K562 (cell line): ENCODE measurements at places on chromosomes 7 and 10. TPM values are rescaled to one million over a fixed set of nuclear protein-coding genes. Genes with fewer than 3 reads are reported as not detected.
A peak's percentile ranks its signal among the peaks of the same experiment; 100 is the strongest.

The SH3PXD2A gene
- 8.5 and 9.3 TPM in 2 replicates for total RNA-seq

The ITGA8 gene
- total RNA-seq, result 0.20 TPM in 1 of 2 replicates, not detected in the other

DNA sequence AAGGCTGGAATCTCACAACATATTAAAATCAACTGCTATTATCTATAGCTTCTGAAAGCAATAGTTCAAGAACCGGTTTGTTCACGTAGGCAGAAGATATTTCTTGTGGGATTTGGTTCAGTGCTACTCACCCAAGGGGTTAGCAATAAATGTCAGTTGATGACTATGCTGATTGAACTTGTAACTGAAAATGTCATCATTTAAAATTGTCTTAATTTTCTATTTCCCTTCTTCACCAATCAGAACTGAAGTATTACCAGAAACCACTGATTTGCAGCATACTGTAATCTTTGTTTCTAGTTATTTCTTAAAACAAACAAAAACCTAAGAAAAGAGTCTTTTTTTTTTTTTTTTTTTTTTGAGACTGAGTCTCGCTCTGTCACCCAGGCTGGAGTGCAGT is 46.1 kb downstream of the CPEB3 start:
- DNase-seq, result no peak

- peak; percentile 60 for DNase-seq
Observed at GRCh38 chr10:133378251-133379096, 588 bp upstream of the PAOX start.

DNA sequence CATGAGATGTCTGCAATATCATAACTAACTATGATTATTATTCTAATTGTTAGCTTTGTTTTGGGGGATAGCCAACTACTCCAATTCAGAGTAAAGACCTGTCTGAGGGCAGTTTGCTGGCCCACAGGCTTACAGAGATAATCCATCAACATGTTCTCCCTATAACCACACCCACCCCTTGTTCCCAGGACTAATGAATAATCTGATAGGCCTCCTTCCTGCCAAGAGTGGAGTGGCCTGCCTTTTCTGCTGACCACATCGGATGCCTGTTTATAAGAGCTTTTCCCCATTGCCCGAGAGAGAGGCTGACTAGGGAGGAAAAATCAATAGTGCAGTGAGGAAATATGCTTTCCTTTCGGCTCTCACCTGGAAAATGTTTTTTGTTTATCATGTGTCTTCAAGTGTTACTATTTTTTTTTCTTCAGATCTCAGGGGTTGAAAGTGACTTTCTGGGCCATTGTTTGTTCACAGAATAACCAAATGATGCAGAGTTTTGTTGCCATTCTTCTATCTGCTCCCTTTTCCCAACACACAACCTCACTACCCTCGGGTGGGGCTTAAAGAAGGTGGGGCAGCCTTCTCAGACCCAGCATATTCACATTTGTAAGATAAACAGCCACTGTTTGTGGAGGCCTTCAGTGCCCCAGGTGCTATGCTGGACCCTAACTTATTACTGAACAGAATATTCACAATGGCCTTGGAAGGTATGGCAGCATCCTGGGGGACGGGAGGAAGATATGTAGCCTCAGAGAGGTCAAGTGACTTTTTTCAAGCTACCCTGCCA is 38.4 kb downstream of the PLPP4 start:
- no peak for DNase-seq
